ENCODE measurements at places on chromosomes 3 and 15.
A peak's percentile ranks its signal among the peaks of the same experiment; 100 is the strongest.

DNA sequence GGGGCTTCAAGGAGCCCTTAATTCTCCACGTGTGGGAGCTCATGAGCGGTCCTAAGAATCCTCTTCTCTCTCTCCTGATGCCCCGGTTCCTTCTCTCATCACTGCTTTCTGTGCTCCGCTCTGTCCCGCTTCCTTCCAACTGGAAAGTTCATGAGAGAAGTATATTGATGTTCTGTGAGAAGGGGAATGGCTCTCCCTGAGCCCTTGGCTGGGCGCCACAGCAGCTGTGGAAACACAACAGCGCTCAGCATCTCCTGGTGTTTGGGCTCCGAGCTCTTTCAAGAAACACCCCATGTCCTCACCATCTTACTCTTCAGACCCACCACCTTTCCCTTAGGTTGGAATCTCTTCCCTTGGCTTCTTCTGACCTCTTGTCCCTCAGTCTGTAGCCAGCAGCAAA, 161.7 kb downstream of the VGLL4 start:
- peak; percentile 49 for DNase-seq

GRCh38 chr15:64522226-64522823, 61.9 kb downstream of the ZNF609 start:
- no peak for DNase-seq

GRCh38 chr3:170178651-170179050, 2.9 kb downstream of the PHC3 start:
- DNase-seq, result no peak

- DNase-seq, result no peak
These were observed 231.1 kb upstream of the IL12A start for GRCh38 chr3:159757341-159758060.

GRCh38 chr3:10619989-10620832, 114.8 kb upstream of the ATP2B2 start:
- DNase-seq, result no peak

DNA sequence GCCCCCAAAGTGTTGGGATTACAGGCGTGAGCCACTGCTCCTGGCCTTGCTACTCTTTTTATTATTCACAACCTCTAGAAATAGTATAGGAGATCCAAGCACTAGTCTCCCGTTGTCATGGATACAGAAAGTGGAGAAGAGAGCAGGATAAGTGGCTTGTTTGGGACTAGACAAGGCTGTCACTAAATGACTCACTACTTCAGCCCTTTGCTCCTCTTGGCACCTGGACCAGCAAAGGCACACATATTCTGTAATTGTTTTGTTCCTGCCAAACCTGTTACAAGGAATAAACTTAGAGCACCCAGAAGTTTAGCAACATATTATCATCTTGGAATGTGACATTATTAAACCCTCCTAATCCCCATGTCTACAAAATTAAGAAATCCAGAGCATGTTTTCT, 427.2 kb upstream of the THBS1 start:
- DNase-seq, result no peak

DNA sequence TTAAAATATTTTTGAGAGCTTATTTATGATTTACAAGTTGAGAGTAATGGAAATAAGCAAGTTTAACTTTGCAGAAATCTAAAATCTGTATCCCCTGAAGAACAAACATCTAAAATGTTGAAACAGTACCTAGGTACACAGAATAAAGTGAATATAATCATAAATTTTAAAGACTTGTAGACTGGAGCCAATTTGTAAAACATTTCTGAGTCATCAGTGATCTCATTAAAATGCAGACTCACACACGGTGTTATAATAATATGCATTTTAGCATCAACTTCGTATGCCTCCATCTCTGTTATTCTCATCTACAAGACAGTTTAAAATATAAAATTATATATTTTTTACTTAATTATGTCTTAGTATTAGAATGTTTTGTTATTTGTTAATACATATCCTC, 399.5 kb upstream of the GOLIM4 start:
- DNase-seq, result no peak

DNA sequence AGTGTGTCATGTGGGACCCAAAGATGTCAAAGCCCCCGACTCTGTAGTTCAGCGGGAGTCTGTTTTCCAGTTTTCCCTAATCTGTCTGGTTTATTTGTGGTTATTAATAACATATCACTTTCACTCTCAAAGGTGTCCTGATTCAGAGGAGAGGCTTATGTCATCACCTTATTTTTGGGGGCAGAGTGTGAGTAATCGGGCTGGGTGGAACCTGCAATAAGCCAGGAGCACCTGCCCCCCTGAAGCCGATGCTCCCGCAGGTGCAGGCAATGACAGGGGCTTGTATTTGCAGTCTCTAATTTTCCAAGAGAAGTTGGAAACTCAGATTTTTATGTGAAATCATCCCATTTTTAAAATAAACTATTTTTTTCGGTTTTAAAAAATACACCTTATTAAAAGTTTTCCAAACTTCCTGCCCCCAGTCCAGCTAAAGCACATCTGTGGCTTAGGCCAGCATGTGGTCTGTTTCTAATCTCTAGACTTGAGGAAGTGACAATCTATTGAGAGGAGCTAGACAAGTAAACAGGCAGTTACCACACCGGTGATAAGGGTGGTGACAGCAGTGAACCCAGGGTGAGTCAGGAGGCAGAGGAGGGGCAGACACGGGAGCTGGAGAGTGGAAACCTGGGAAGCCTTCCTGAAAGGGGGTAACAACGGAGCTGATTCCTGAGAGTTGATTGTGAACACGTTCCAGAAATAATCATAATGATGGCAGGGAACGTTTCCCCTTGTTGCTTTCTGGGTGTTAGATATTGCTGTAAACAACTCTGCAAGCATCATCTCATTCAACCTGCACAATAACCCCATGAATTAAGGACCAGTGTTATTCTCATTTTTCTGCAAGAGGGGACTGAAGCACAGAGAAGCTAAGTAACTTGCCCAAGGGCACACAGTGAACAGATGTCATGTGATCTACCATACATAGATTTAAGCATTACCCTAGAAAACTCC, 37.2 kb downstream of the BHLHE40 start:
- DNase-seq, result no peak

Measured in fibroblast of upper back skin (primary cell).